ENCODE measurements at places on chromosomes 4 and X.

DNA sequence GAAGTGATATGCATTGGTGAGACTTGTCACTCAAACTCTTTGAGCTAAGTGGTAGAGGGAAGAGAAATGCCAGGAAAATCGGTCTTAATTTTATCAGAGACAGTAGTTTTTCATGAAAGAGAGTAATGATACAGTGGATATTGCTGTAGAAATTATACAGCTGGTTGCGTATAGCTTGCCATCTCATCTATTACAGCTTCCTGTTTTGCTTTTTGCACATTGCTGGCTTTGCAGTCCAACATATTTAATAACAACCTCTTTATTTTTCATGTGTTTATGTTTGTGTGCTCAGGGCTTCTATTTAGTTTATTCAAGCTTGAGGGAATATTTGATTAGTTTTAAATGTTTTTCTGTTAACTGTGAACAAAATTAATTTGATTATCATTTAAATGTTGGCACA is 11.5 kb downstream of the SMAD1 start:
- no peak for DNase-seq

- DNase-seq: no peak
Observed at GRCh38 chr4:92305878-92306520, 2.2 kb downstream of the GRID2 start.

DNA sequence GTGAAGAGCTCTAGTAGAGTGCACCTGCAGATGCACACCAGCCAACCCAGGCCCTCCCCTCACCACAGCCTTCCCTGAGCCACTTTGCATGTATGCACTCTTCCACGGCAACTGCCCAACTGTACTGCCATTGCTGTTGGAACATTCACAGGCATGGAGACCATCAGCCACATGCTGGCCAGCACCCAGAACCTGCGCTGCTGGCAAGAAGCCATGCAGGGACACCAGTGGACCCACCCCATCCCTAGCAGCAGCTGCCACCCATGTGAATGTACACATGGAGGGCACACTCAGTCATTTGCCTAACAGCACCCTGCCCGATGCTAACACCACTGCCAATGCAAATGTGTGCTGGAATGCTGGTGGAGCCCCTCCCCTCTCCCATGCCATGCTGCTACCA is 35.6 kb downstream of the FAM47B start:
- DNase-seq: no peak

DNA sequence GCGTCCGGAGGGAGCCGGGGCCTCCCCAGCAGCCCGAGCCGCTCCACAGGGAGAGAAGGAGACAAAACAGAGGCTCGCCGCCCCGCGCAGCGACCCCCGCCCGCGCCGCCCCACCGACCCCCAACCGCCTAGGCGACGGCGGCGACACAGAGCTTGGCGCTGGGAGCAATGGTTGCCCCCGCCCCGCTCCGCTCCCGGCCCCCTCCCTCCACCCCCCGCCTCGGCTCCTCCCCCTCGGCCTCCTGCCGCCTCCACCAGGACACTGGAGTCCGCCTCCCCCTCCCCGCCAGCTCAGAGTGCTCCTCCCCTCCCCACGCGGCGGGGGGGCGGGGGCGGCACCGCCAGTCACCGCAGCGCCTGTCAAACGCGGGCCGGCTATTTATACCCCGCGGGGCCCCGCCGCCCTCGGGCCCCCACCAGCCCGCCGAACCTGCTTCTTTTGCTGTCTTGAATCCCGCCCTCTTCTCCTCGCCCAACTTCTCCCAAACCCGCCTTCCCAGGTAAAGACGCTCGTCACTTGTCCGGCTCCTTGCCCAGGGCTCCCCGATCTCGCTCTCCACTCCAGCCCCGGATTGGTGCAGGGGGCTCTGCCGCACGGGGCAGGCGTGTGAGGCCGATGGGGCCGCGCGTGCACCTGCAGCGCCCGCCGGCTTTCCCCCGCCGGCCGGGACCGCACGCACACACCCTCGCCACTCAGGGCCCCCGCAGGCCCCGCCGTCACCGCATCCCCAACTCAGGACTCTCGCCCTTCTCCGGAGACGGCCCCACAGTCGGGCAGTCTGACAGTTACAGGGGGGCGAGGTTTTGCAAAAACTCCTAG is at the start of gene ELF2:
Gene ELF2 (minus strand): TSS at position 170 of the 820 bp plus-strand sequence. CDS start 39,517 bp downstream, outside the sequence.
- peak; percentile 76 for DNase-seq

DNA sequence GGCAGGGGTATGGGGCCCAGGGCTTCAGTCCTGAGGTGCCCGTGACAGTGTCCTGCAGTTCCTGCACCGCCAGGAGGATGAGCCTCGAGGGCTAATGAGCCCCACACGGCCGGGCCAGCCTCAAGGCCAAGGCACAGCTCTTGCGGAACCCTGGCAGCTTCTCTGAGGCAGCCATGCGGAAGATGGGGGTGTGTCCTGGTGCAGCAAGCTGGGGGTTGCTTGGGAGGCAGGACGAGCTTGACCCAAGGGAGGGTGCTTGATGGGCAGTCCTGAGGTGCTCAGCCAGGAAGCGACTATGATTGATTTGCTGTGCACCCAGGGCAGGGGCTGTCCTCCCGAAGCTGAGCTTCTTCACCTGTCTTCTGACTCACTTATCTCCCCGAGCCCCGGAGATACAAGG is 9.1 kb upstream of the FGFR3 start:
- DNase-seq: no peak

DNA sequence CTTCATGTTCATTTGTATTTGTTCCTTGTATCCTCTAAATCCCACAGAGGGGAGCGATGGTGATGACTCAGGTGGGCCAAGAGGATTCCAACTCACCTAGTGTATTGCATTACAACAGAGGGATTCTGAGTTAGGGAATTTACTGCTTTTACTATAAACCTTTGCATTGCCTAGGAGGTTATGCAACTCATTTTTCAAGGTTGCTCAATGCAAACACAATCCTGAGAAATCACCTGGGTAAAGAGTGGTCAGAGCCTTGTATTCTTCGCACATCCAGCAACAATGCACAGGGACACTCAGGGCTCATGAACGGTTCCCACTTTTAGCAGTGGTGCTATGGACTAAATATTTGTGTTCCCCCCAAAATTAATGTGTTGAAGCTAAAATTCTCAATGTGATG is 28.6 kb upstream of the LSM6 start:
- DNase-seq: no peak
